ENCODE measurements at places on chromosomes 2 and 18.

GRCh38 chr2:218959761-218960308 is 369 bp downstream of the CDK5R2 start:
- no peak for DNase-seq

DNA sequence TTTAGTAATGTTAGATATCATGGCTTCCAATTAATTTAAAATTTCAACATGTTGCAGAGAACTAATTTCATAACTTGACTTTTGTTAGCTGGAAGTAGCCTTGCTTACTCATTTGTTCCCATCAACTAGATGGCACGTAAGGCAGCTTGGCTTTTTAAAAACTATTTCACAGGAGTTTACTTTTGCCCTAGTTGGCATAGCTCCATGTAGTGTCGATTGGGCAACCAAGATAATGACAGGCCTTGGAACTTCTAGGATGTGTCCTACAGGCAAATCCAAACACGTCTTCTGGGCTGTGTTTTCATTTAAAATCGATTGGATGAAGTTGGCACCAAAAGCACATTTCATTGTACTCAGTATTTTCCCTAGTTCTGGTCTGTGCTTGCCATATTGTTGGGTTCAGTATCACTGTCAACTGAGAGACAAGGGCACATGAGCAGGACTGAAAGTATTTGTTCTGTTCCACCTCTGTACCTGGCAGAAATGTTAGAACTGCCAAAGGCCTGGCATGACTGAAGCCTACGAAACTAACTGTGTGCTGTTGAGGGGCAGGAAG is 29.4 kb downstream of the HADHB start:
- no peak for DNase-seq

DNA sequence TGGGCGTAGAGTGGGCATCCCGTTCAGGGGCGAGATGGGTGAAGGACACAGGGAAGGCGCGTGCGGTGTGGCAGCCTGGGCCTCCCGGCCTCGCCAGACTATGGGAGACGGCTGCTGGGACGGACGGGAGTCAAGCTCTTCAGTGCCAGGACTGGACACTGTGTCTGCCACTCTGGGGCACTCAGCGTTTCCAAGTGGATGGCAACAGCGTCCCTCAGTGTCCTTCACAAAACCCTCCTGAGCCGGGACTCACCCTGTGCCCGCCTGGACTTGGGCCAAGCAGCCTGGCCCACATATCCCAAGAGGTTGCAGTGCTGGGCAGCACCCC is 16.3 kb upstream of the BOK start:
- DNase-seq = no peak

DNA sequence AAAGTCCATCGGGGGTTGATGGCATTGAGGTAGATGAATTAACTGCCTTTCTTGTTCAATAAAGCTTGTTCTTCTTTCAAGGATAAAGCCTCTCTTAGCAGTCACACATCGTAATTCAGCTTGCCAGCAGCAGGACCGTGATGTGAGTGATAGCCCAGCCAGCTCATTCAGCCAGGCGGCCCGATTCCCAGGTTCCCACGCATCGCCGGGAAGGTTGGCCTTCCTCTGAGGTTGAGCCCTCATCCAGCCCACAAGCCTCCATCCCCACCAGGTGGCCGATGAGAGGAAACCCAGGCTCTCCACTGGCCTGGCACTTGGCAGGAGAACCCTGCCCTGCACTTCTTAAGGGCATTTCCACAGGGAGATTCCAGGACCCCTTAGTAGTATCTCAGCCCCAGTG is 4.7 kb downstream of the AGAP1 start:
- DNase-seq = no peak

GRCh38 chr2:16900405-16901025 is 234.9 kb upstream of the CYRIA start:
- DNase-seq = no peak

DNA sequence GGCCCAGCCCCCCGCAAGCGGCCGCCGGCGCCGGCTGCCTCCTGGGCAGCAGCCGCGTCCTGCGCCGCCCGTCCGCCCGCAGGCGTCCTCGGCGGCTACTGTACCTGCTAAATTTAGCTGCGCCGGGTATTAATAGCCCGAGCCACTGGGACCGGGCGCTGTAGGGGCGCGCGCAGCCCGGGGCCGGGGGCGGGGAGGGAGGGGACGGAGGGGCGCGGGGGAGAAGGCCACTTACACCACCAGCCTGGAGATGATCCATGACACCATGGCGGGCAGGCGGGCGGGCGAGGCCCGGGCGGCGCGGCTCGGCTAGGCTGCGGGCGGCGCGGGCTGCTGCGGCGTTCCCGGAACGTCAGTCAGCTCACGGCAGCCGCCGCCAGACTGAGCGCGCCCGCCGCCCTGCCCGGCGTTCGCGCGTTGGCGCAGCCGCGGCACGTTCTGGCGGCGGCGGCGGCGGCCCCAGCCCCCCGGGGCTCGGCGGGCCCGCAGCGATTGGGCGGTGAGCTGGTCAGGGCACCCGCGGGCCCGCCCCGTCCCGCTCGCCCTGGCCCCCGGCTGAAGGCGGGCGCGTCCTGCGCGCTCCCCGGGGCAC is at the start of gene REEP1:
Gene REEP1, minus strand, starts transcription at position 383 of the 592 bp plus-strand sequence. Its CDS starts 116 bp downstream, at position 267.
- peak; percentile 19 for DNase-seq
